AG09309 (cell line): ENCODE measurements at places on chromosomes 4 and X.

GRCh38 chr4:138317175-138317748 lies 75.1 kb upstream of the SLC7A11 start:
- DNase-seq = no peak

GRCh38 chr4:156487107-156487506 lies 484.5 kb downstream of the PDGFC start:
- DNase-seq = no peak

- no peak for DNase-seq
These were observed 208.6 kb upstream of the SFRP2 start for GRCh38 chr4:153997516-153997915.

GRCh38 chrX:50483283-50483682 lies 12.7 kb upstream of the DGKK start:
- no peak for DNase-seq

DNA sequence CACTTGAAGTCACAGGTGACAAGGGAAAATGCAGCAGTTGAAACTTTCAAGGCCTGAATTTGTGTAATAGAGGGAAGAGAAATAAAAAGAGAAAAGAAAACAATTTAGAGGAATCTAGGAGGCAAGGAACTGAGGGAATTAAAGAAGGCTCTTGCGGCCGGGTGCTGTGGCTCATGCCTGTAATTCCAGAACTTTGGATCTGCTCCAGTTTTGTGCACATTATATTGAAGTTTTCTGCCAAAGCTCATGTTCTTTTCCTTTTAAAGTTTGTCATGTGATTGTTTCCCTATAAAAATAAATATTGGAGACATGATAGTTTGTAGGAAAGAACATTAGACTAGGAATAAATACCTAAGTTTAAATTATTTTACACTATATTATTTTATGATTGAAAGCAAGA lies 433.9 kb upstream of the CPEB2 start:
- DNase-seq = no peak
